ENCODE measurements at places on chromosomes 7 and 10.

DNA sequence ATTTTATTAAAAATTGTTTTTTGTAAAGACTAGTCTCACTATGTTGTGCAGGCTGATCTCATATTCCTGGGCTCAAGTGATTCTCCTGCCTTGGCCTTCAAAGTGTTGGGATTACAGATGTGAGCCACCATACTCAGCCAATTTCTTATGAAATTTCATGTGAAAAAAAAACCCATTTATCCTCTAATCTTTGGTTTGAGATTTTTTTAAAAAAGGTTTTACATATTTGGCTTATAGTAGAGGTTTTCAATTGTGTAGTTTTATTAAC, 35.5 kb upstream of the ZNF32 start:
- DNase-seq = no peak

DNA sequence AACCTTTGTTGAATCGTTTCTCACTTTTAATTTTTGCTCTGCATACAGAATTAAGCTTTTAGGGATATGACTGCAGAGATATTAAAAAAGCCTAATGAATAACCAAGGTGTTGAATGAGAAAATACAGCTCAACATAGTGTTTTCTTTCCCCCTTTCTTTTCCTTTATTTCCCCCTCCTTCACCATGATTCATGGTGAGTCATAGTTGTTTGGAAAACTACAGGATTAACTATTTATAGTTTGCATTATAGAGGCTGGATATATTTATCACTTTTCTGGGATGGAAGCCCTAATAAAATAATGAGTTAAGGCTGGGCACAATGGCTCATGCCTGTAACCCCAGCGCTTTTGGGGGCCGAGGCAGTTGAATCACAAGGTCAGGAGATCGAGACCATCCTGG, 115.0 kb downstream of the DNAJB9 start:
- no peak for DNase-seq

DNA sequence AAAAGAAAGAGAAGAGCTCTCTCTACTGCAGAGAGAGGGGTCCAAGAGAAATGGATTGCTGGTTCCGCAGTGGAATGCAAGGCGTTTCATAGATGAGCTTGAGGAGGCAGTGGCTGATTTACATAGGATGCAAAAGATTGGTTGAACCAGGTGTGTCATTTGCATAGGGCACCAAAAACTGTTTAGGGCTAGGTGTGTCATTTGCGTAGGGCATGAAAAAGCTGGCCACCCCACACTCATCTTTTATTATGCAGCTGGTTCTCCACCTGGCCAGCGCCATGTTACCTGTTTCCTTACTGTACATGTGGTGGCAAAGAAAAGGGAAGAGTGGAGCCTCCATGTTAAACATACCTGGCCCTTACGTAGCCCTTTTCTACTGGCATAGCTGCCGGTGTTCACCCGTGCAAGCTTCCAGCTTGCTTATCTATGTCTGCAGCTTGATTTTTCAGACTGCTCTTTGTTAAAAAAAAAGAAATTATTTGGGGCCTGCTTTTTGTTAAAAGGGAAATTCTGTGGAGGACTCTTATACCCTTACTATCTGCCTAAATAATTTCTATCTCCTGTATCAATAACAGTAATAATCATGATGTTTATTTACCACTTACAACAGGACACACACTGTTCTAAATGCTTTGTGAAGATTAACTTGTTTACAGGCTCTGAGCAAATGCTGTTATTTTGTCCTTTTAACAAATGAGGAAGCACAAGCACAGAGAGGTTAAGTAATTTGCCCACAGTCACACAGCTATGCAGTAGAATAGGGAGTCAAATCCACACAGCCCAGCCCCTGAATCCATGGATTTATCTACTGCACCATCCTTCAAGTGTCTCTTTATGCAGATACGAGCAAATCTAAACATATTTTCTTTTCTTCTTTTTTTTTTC, 33.3 kb downstream of the CASP7 start:
- no peak for DNase-seq

DNA sequence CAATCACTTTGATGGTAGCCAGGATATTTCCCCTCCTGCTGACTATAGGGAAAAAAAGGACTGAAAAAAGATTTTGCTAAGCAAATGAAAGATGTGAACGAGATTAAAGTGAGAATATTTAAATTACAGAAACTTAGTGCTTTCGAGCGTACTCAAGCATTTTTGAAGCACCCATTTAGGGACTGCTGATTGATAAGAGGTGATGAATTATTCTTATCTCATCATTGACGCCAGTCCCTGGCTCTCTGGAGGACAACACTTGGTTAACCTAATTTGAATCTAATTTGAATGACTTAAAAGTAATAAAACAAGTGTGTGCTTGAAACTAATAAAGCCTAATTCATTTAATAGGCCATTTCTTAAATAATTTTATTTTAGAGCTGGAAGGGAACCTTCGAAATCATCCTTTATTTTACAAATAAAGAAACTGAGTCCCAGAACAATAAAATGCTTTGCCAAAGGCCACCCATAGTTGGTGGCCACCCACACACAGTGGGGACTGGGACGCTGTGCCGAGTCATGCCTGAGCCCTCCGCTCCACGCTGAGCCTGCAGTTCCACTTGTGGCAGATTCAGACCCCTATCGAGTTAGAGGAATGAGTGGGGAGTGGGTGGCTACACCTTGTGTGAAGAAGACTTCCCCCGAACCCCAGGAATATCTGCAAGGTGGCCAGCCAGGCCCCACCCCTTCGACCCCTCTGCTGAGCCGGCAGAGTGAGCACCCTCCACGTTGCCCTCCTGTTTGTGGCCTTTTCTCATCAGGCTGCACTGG, 61.1 kb upstream of the SAMD8 start:
- DNase-seq = no peak

GRCh38 chr7:130154501-130155317, 50.5 kb downstream of the TMEM209 start:
- no peak for DNase-seq

DNA sequence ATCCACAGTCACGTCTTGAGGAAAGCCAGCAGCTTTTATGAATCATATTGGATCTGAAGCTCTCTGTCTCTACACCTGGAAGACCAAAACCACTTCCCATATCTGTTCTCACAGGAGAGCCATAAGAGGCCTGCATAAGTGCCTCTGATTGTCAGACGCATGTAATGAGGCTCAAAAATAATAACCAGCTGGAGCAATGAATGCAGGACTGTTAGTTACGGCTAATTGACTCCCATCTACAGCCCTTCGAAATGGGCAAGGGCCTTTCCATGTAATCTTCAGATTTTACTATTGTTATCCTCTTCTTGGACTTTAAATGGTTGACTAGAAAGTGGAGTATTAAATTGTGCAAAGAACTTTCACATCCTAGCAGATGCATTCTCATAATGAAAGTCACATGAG, 4.4 kb upstream of the SEMA3C start:
- DNase-seq = no peak

- DNase-seq = no peak
Observed at GRCh38 chr7:37417107-37417474, 31.6 kb downstream of the ELMO1 start.

DNA sequence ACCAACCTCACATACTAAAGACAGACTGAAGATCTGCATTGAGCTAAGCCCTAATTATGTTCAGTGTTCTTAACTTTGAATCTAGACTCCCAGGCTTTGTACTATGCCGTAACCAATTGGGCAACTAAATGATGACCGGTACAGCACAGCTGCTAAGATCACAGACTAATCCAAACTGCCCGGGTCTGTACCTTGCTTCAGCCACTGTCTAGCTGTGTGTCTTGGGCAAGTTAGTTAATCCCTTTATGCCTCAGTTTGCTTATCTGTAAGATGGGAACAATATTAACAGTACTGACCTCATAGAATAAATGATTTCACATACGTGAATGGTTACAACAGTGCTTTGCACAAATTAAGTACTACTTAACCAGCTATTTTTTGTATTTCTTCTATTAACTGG, 205.8 kb upstream of the NFE2L3 start:
- DNase-seq = no peak

DNA sequence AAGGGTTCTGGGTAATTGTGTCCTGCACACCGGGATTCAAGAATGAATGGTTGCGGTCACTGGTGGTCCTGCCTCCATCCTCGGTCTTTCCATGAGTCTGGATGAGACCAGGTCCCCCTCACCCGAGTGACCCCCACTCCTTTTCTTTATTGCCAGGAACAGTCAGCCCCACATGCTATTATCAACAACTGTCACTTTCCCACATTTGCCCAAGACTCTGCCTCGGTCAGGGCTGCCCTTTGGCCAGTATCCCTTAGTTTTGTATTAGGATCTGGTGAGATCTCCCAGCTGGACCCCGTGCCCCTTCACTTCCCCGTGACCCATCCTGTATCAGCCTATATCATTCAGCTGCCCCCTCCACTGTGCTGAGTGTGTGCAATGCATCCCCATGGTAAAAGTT, 288.3 kb downstream of the ADARB2 start:
- DNase-seq = no peak

GRCh38 chr7:4136036-4136435, 546.1 kb upstream of the FOXK1 start:
- no peak for DNase-seq

GRCh38 chr7:50672045-50672444, 106.8 kb upstream of the DDC start:
- DNase-seq = no peak

GRCh38 chr10:56319386-56319785, 41.7 kb downstream of the ZWINT start:
- no peak for DNase-seq
